ENCODE measurements at places on chromosomes 6 and 20.
A peak's percentile ranks its signal among the peaks of the same experiment; 100 is the strongest.

DNA sequence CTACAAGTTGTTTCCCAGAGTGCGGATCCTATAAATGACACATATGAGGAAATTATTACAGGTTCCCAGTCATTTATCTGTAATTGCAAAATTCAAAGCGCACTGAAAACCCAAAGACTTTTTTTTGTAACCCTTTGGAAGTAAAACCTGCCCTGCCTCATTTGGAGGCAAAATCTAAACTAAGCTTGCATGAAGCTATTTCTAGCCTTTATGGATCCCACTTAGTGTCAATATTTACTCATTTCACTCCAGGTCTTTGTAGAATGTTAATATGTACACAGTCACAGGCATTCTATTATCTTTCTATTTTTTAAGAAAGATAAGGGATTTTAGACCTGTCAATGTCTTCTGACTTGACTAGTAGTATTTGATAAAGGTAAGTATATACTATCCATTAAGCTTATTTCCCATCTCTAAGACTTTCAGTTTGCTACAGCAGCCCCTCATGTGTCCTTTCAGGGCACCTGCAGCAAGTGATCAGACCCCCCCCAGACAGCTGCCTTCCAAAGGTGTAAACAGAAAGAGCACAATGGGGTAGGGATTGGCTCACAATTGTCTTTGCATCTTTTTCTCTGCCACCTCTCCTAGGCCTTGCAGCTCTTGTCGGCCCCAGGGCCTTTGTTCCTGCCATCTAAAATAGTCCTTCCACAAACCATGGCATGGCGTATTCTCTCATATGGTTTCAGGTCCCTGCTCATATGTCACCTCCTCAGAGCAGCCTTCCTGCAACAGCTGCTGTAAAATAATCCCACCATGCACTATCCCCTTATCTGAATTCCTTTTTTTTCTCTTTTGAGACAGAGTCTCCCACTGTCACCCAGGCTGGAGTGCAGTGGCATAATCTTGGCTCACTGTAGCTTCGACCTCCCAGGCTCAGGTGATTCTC is 1.3 kb upstream of the REPS1 start:
- DNase-seq: peak; percentile 48

DNA sequence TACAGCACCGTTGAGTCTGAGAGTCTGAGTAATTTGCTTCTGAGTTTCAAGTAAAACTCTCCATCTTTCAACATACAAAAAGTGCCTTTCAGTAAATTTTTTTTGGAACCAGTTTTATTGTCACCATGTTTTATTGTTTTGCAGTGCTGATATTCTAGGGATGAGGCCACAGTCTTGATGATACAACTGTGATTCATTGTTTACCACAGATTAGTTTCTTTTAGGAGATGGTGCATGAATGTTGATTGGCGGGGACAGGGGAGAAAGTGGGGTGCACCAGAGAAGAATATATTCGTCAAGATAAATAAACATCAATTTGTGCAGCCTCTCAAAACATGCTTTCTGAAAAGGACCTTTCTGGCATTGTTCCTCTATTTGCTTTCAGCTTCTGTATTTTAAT is 109.0 kb downstream of the MCHR2 start:
- DNase-seq: peak; percentile 9

- peak; percentile 33 for DNase-seq
Observed at GRCh38 chr6:167510648-167511047, 185.8 kb downstream of the TTLL2 start.

- DNase-seq: no peak
Observed at GRCh38 chr6:32200711-32201475, 8.4 kb upstream of the GPSM3 start.

GRCh38 chr6:11343963-11344723 is 111.7 kb upstream of the NEDD9 start:
- no peak for DNase-seq

DNA sequence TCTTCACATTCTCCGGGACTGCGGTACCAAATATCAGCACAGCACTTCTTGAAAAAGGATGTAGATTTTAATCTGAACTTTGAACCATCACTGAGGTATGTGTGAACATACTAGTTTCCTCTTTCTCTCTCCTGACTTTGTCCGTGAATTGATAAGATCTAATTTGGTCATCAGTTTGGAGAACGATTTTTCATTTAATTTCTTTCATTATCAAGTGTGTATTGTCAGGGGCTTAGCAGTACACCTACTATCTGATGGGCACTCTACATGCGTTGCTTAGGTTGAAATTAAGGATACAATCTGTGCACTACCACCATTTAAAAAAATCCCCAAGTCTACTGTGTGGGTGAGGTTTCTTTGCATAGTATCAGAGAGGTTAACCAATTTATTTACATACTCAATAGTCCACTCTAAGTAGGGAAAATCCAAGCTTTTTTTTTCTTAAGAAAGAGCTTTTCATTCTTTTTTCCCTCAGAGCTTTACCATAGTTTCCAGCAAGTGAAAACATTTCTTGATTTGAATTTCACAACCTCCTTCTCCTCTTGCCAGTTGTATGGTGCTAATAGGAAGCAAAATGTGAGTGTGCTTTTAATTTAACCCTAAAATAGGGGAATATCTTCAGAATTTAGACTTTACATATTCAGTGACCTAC is 105.4 kb upstream of the ESR1 start:
- DNase-seq: no peak

- DNase-seq: no peak
Observed at GRCh38 chr6:112651239-112651638, 304.1 kb downstream of the RFPL4B start.

- DNase-seq: no peak
Observed at GRCh38 chr6:3220366-3220765, 7.1 kb downstream of the TUBB2B start.

DNA sequence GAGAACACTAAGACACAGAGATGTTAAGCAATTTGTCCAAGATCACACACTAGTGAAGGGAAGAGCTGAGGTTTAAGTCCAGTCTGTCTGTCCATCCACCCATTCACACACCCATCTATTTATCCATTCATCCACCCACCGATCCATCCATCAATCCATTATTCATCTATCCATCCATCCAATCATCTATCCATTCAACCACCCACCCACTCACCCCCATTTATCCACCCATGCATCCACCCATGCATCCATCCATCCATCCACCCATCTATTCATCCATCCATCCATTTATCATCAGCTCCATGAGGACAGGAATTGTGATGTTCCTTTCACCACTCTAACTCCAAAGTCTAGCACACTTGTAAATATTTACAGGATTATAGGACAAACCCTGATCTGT is 242.3 kb upstream of the PMEPA1 start:
- DNase-seq: no peak

DNA sequence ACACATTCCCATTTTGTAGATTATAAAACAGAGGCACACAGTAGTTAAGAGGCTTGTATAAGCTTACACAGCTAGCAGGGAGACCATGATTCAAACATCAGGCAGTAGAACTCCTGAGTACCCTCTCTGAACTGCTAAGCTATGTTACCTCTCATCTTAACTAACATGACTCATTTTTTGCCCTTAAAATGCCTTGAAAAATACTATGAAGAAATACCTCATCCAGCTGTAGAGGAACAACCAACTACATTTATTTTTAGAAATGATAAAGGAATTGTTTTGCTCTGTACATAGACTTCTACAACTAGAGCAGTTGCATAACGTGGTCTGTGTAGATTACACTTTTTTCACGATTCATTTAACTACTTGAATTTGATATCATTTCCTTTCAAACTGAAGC is 102.1 kb downstream of the FLRT3 start:
- DNase-seq: no peak

GRCh38 chr6:53432318-53433161 is 83.8 kb upstream of the ELOVL5 start:
- DNase-seq: peak; percentile 62

DNA sequence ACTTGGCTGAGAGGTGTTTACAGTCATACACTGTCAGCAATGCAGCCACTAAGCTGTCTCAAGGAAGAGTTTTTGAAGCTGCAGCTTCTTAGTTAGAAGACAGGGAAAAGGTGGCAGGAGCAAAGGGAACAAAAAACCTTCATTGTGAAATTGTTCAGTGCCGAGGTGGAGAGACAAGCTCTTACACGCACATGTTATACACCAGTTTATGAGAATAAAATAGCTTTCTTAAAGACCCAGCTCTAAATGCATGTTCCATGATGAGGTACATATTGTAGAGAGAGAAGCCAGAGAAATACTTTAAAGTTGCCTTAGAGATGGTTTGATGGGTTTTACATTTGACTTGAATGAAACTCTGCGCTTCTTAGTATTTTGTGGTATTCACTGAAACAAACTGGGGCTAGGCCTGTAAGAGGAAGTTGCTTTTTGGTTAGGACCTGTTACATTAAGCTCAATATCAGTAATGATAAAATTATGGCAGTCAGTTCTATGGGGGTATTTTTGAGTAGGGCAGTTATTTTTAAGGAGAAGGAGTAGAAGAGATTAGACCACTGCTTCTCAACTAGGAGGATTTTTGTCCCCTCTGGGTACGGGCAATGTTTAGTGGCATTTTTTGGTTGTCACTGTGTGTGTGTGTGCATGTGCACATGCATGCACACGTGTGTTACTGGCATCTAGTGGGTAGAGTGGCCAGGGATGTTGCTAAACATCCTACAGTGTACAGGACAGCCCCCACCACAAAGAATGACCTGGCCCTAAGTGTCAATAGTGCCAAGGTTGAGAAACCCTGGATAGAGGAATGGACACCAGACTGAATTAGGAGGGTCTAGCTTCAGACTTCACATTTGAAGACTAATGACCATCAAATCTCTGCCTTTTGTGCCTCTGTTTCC is 9.8 kb downstream of the NEDD9 start:
- DNase-seq: no peak

DNA sequence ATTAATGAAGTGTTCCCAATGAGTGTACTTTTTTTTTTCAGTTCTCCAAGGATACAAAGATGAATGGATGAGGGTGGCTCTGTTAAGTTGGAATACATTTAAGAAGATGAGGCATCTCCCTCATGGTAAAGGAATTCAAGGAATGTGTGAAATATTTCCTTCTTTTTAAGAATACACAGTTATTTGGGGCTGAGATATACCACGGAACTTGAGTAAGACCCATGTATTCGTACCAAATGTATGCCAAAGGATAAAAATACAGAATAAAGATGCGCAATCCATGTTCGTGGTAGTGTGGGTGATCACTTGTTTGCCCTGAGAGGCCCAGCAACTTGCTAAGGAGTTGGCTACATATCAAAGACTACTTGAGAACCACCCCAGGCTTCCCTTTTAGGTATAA is 164.2 kb upstream of the TCF21 start:
- DNase-seq: no peak

DNA sequence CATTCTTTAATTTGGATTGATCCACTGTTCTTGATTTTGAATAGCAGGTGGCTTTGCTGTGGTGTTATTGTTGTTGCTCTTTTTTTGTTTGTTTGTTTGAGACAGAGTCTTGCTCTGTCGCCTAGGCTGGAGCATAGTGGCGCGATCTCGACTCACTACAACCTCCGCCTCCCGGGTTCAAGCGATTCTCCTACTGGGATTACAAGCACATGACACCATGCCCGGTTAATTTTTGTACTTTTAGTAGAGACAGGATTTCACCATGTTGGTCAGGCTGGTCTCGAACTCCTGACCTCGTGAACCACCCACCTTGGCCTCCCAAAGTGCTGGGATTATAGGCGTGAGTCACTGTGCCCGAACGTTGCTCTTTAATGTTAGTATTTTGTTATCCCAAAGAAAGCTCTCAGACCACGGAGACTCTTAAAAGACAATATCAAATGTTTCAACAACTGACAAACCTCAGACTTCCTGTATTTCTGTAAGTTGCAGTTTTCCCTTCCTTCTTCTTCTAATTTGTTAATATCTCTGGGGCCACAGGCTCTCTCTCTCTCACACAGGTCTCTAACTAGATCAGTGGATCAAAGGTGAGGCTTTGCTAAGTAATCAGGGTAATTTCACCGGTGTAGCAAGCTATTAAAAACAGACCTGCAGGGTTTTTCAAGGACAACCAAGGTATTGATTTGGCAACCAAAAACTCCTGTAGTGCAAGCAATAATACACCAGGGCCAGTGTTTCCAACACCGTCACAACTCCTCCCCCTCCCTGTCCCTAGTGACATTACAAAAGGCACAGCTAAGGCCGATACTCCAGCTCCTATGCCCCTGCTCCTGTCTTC is 48.8 kb upstream of the ZNF217 start:
- no peak for DNase-seq

- DNase-seq: no peak
Observed at GRCh38 chr6:2124260-2124709, 121.1 kb downstream of the GMDS start.

- no peak for DNase-seq
Observed at GRCh38 chr20:19522071-19522801, 235.8 kb upstream of the RIN2 start.

GRCh38 chr20:62111148-62111547 is 11.1 kb upstream of the LSM14B start:
- no peak for DNase-seq

DNA sequence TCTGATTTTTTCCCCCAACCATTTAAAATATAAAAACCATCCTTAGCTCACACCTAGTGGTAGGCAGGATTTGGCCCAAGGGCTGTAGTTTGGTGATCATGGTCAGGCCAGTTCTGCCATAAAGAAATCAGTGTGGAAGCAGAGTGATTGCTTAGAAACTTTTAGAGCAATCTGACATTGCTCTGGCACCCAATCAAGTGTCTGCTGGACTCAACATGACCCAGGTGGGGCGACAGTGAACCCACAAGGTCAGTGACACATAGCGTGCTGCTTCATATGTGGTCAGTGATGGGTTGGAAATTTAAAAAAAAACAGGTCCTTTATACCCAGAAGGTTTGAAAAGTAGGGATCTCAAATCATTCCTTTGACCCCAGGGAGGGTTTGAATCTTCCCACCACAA is 107.9 kb downstream of the BANF2 start:
- no peak for DNase-seq

- DNase-seq: no peak
Observed at GRCh38 chr20:48614593-48615274, 213.1 kb downstream of the PREX1 start.

- DNase-seq: peak; percentile 1
Observed at GRCh38 chr6:23728707-23729106, 397.3 kb upstream of the NRSN1 start.

DNA sequence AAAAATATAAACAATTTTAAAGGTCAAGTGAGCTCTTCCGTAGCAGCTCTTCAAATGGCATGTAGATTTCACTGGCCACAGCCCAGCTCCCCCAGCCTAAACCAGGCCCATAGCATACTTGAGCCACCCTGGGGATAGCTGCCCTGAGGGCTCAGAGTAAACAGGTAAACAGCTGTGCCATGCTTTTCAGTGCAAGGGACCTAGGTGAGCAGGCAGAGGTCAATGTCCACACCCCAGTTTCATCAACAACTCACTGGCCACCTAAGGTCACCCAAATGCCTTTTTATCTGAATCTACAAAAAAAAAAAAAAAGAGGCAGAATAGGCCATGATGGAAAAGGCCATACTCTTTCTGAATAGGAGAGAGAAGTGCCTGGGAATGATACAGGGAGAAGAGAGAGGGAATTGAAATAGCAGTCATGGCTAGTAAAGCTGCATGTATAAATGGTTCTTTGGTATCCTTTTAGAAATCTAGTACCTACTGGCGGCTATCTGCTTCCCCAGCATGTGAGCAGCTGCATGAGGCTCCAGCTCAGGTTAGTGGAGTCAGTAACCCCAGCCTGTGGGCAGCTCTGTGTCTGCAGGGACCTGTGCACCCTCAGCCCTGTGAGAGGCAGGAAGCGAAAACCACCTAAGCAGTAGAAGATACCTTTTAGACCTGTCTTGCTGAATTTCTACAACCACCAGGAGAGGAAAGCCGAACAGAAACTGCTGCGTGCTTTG is 77.0 kb downstream of the FOXA2 start:
- no peak for DNase-seq

GRCh38 chr6:70264306-70264705 is 38.6 kb downstream of the COL9A1 start:
- DNase-seq: no peak
